Coronary artery (tissue), 2 donors: ENCODE measurements at places on chromosomes 2 and 18.

- DNase-seq: no peak
These were observed 109.6 kb upstream of the EML6 start for GRCh38 chr2:54613794-54614257.

DNA sequence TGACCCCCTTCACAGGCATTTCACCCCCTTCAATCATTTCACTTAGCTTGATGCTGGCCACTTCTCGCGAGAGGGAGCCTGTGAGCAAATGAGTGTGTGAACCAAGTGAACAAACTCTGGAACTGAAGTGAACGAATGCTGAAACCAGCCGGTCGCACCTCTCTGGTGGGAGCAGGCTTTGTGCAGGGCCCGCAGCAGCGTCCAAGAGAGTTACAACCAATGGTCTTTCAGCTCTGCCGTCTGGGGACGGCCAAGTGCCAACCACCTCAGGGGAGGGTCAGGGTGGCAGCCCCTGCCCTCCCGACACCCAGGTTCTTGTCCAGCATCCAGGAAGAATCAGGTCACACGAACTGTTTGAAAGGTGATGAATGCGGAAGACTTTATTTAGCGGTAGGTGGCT lies 764.0 kb downstream of the SUCLG1 start:
- DNase-seq: no peak

DNA sequence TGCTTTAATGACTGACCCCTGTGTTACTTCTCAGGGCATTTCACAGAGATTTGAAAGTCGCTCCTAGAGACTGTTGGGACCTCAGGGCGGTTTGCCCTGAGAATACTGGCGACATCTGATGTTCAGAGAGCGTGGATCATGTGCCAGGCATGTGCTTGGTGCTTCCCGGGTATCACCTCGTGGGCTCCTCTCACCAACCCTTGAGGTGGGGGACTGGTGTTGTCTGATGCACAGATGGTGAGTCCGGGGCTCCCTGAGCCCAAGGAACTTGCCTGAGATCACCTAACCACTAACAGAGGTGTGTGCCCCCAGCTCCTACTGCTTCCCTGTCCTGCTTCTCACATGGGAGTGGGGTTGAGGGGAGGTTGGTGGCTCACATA lies 16.2 kb downstream of the ATOH8 start:
- no peak for DNase-seq

DNA sequence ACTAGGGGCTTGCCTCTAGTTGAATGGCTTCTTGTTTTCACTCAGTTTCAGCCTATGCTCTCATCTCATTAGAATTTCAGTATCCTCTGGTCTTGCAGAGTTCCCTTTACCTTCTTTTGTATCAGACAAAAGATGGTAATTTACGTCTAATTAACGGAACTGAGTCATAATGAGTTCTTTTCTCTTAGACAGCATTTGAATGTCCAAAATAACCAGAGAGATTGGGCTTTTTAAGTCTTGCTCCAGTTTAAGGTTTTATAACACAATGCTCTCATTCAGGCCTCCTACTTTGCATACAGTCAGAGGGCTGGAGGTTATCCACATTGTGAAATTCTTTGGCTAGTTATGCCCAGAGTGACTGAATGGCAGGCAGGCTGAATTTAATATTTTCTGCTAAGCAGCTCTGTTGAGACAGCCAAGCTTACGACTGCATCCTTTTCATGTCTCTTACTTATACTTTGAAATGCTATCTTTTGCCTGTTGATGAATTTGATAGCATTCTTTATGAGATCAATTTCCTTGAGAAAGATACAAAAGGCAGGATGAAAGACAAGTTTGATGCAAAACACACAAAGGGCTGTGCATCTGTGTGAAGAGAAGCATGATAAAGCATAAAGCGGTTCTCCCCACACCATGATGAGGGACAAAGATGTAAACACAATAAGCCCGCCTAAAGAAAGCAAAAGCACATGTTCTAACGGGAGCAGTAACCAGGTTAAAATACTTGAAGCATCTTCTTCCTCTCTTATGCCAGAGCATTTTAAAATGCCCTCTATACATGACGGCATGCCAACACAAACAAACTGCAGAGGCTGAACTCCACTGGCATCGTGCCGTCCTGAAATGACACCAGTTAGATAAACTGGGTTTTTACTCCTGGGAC lies 90.0 kb downstream of the CDH2 start:
- DNase-seq: no peak

- DNase-seq: no peak
These were observed 16.1 kb downstream of the CEBPZ start for GRCh38 chr2:37215250-37215649.

DNA sequence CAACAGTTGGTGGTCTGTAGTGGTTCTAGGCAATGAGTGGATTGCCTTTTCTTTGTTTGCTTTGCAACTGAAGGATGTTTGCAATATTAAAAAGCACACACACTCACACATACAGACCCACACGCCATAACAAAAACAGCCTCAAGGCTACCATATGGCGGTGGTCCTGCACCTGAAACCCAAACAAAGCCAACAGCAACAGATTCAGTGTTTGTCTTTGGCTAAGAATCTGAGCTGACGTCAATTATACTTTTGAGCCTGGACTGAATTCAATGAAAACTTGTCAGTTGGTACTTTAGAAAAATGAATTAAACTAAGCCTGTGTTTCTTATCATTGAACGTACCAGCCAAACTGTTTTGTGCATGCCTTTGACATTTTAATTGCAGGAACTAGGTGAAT lies 65.0 kb upstream of the NYAP2 start:
- no peak for DNase-seq

DNA sequence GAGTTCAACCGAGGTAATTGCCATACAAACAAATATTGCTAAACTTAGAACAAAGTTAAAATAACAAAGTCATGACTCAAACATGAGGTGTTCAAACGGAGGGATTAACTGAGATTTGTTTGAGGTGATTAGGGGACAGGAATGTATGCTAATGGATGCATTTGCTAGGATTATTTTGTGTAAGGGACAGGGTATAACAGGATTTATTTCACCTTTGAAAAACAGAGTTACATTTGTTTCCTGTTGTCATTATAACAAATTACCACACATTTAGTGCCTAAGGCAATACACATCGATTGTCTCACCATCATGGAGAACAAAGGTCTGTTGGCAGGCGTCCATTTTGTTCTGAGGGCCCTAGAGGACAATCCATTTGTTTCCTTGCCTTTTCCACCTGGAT lies 304.3 kb upstream of the CNTNAP5 start:
- DNase-seq: no peak

DNA sequence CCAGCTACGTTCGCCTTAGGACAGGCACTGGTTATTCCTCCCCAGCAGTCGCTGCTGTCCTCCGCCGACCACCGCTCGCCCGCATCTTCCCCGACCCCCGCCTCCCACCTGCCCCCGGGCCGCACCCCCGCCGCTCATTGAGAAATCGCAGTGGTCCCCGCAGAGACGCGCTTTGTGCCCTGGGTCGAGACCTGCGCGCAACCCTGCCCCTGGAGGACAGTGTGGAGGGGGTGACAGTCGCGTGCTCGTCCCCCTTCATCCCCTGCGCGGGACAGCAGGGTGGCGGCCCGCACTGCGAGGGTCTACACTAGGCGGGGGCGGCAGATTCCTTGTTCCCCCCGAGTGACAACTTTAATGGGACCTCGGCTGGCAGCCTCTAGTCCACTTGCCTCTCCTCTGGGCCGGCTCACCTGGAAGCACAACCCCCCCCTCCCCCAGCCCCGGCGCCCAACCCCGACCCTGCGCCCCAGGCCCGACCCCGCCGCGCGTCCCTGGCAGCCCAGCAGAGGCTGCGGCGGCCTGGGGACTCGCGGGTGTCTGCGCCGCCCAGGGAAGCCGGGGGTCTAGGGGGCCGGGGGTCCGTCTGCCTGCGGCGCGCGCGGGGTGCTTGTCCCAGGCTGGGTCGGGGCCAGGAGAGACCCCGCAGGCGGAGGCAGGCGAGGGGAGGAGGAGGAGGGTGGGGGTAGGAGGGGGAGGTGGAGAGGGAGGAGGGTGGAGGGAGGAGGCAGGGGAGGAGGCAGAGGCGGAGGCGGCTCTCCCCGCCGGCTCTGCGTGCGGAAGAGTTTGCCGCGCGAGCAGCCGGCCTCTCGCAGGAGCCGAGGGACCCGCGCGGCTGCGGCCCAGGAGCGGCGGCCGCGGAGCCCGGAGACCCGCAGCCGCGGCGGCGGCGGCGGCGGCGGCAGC lies at the start of gene NPAS2:
NPAS2 (plus strand) TSS at position 770 of the 903 bp plus-strand sequence. CDS start 84,616 bp downstream, outside the sequence.
- DNase-seq: no peak

DNA sequence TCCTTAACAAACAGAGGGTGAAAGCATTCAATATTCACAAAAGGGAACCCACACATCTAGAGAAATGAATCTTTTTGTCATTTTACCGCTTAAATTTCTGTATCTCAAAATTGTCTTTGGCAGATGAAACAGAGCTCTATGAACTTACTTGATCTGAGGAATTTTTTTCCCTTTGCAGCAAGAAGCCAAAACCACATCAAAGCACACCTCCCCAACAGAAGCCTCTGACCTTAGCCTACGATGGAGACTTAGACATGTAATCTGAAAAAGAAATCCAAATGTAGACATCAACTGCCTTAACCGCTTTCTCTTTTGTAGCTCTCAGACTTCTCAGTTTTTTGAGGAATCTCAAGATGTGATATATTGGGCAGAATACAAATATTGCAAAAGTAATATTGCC lies 287.9 kb upstream of the HNMT start:
- no peak for DNase-seq

DNA sequence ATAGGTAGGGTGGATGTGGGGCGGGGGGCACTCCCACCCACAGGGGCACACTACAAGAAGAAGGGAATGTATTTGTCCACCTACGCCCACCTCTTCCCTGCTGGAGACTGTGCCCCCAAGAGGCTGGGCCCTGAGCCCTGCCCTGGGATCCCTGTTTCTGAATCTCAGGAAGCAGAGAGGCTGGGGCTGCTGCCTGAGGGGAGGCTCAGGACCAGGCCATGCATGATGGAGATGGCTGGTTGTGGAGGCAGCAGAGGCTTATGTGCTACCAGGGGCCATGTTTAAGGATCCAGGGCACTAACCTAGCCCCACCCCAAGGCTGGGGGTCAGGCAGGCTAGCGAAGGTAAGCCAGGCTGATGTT lies 81.1 kb upstream of the OTOF start:
- DNase-seq: no peak

GRCh38 chr2:132943829-132944228 lies 273.8 kb upstream of the LYPD1 start:
- DNase-seq: no peak

DNA sequence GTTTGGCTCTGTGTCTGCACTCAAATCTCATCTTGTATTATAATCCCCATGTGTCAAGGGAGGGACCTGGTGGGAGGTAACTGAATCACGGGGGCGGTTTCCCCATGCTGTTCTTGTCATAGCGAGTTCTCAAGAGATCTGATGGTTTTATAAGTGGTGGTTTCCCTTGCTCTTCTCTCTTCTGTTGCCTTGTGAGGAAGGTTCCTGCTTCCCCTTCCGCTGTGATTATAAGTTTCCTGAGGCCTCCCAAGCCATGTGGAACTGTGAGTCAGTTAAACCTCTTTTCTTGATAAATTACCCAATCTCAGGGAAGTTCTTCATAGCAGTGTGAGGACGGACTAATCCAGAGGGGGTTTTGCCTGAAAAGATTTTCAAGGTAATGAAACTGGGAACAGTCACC lies 245.4 kb downstream of the GALR1 start:
- no peak for DNase-seq

DNA sequence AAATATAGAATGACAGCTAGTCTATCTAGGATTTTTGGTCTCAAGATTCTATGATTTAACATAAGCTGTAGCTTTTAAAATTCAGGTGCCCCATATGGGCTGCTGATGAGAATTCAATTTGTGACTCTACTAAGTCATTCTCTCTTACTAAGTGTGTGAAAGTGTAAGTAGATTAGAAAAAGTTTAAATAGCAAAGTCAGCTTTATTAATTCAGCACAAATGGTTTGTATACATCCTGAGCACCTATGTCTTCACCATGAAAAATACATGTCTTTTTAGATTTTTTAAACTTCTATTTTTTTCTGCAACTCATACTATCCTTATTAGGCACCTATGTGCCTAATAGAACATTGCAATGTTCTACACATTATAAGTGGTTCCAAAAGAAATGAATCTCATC lies 157.1 kb downstream of the METTL4 start:
- no peak for DNase-seq

DNA sequence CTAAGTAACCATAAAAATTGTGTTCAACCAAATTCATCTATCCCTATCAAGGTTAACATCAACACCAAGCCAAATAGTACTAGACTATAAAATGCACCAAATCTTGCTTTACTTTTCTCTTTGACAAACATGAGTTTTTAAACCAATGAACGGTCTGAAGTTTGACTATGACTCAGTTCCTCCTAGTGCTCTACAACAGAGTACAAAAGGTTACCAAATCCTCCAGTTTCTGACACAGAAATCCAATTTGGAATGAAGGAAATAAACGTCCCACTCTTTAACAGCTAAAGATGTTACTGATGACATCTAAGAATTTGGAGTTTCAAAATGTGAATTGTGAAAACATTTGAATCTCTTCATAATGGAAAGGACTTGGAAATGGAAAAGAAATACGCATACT lies 11.8 kb upstream of the ACVR1 start:
- no peak for DNase-seq

DNA sequence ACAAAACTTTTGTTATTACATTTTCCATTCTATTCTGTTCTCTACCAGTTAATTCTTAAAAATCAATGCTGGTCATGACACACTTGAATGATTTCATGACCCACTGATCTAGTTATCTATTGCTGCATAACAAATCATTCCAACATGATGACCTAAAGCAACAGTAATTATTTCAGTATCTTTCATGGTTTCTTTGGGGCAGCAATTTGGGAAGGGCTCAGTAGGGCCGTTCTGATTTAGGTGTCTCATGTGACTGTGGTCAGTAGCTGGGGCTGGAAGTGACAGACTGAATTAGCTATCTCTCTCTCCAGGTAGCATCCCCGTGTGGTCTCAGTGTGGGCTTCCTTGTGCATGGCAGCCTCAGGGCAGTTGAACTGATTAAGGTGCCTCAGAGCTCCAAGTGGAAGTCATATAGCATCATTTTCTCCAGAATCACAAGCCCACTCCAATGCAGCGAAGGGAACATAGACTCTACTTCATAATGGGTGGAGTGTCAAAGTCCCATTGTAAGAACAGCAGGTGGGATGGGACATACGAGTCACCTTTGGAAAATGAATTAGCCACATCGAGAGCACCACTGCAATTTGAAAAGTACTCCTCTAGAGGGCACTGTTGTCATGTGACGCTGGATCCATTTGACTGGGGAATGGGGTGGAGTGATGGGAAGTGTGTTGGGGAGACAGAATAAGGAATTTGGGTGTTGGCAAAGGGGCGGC lies 39.1 kb upstream of the FAM136A start:
- DNase-seq: no peak

- no peak for DNase-seq
These were observed 16.4 kb upstream of the ZNF385B start for GRCh38 chr2:179877601-179878364.

DNA sequence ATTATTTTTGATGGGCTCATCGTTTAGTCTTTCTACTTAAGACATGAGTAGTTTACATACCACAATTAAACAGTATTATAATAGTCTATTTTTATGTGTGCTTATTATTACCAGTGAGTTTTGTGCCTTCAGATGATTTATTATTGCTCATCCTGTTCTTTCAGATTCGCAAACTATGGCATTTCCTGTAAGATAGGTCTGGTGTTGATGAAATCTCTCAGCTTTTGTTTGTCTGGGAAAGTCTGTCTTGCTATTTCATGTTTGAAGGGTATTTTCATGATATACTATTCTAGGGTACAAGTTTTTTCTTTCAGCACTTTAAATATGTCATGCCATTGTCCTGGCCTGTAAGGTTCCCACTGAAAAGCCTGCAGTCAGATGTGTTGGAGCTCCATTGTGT lies 101.3 kb downstream of the DNAH7 start:
- no peak for DNase-seq

- DNase-seq: peak; percentile 92
These were observed 8.4 kb upstream of the ARID5A start for GRCh38 chr2:96528006-96528699.
